ENCODE measurements at places on chromosomes 3 and 15.

DNA sequence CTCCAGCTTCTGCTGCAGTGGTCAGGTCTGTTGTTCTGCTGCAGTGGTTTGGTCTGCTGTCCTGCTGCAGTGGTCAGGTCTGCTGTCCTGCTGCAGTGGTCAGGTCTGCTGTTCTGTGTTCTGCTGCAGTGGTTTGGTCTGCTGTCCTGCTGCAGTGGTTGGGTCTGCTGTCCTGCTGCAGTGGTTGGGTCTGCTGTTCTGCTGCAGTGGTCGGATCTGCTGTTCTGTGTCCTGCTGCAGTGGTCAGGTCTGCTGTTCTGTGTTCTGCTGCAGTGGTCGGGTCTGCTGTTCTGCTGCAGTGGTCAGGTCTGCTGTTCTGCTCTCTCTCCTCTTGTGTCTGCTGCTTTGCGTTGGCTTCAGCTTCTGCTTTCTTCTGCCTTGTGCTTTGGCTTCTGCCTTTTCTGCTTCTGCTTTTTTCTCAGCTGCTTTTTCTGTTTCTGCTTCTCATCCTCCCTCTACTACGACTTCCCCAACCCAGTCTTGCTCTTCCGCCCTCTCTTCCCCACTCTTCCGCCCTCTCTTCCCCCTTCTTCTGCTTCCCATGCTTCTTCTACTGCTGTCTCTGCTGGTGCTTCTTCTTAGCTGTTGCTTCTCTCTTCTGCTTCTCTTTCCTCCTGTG, 50.7 kb downstream of the FAM43A start:
- peak; percentile 74 for DNase-seq

GRCh38 chr15:101246391-101246790, 5.5 kb downstream of the CHSY1 start:
- no peak for DNase-seq

- no peak for DNase-seq
Measured at GRCh38 chr15:71888797-71889196, 78.4 kb downstream of the NR2E3 start.

DNA sequence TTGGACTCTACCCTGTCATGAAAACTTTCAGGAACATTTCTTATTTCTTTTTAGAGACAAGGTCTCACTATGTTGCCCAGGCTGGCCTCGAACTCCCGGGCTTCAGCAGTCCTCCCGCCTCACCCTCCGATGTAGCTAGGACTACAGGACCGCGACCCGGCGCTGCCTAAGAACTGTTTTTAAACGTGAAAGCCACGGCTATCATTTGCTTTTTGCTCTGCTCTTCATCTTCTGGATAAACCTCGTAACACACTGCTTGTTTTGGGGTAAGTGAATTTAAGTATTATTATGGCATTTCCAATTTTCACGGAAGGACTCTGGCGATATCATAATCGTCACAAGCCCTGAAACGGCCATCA, 14.3 kb upstream of the CCNL1 start:
- DNase-seq, result no peak

DNA sequence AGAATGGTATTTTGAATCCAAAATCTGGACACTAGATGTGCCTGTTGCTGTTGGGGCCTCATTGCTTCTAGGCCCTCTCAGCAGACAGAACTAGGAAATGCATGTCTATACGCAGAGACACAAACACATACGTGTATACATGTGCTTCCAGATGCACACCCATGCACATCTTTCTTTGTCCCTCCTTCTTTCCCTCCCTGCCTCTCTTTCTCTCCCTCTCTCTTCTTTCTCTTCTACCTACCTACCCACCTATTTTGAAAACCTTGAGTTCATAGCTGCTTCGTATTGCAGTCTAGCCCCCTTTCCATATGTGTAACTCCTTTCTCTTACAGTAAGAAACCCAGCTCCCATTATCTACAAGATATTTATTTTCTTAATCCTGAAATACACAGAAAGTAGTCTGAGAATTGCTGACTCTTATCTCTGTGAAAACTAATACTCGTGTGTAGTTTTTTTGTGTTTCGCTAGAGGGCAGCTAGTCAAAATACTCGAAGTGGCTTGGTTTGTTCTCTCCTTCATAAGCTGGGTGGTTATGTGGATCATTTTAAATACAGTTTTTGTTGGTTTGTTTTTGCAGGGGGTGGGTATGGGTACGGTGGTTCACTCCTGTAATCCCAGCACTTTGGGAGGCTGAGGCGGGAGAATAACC, 18.5 kb downstream of the RPL32 start:
- DNase-seq, result no peak

GRCh38 chr3:194572944-194573491, 60.2 kb downstream of the TMEM44 start:
- peak; percentile 92 for DNase-seq

- DNase-seq, result no peak
Measured at GRCh38 chr3:64318668-64319271, 93.5 kb upstream of the PRICKLE2 start.

GRCh38 chr3:117708601-117709000, 999.0 kb downstream of the TUSC7 start:
- no peak for DNase-seq

GRCh38 chr3:2511356-2511755, 412.7 kb downstream of the CNTN4 start:
- no peak for DNase-seq

DNA sequence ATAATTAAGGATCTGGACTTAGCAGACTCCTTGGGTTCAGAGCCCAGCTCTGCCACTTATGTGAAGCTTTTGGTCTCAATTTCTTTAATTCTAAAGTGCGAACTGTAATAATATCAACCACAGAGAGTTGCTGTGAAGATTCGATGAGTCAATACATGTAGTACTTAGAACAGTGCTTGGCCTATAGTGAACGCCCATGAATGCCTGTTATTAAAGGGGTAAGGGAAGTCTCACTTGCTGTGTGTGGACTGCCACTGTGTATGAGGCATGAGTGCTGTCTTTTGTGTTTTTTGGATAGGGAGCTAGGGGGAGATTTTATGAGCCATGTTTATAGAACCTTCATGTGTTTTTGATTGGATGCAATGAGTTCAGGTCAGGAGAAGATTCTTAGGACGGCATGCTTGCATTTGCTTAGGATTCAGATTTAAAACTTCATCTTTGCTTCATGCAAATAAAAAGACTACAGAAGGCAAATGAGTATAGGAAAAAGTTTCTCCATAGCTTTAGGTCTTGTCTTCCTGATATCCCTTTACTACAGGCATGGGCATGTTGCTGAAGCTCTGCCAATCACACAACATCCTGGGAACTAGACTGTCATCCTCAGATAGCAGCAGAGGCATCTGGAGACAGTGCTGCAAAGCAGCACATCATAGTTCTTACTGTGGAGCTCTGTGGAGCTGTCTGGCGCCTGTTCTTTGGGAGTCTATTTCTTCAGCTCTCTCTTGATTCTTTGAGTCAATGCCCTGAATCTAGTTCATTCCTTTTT, 50.0 kb downstream of the PLS1 start:
- no peak for DNase-seq

DNA sequence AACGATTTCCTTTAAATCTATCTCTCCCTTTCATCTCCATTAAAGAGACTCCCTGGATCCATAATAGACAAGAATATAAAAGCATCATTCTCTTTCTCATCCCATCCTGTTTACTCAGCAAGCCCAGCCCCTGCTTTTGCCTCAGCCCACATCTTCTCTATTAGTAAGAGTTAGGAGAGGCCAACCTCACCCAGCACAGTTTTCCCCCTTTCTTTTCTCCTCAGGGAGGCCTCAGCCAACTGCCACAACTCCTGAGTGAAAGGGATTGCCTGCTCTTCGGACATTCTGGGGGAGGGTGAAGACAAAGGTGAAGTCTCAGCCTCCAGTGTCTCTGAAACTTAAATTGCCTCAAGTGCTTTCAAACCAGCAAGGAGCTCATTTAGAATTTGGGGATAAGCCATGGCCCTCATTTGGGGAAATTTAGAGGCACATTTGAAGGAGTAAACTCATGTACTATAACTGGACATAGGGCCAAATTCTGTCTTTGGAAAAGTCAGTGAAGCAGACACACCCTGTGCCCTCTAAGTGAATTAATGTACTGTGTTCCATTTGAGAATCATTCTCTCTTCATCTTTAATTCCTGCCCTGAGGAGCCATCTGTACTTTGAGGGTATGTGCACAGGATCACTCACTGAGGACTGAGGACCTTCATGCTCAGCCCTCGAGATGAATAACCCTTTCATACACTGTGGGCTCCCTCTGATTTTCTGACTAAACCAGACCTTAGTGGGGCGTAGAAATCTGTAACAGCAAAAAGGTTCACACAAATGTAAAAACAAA, 82.5 kb downstream of the SOX2 start:
- DNase-seq, result no peak

- DNase-seq, result no peak
Measured at GRCh38 chr15:37882640-37883039, 51.8 kb upstream of the TMCO5A start.

GRCh38 chr3:129827765-129828164, 65.7 kb downstream of the TMCC1 start:
- DNase-seq, result peak; percentile 67

DNA sequence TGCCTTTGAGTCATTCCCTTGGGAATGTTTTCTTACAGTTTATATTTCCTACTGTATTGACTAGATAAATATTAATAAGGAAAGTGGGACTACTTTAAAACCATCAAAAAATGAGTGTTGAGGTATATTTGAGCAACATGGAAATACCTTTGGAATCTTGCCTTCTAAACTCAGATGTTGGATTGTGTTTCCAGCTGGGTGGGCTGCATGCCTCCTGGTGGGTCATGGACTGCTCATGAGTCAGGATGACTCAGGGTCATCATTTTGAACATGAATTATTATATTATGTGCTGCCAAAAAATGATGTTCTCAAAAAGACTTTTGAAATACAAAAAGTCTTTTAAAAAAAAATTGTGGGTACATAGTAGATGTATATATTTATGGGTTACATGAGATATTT, 41.1 kb upstream of the APH1B start:
- DNase-seq, result no peak

DNA sequence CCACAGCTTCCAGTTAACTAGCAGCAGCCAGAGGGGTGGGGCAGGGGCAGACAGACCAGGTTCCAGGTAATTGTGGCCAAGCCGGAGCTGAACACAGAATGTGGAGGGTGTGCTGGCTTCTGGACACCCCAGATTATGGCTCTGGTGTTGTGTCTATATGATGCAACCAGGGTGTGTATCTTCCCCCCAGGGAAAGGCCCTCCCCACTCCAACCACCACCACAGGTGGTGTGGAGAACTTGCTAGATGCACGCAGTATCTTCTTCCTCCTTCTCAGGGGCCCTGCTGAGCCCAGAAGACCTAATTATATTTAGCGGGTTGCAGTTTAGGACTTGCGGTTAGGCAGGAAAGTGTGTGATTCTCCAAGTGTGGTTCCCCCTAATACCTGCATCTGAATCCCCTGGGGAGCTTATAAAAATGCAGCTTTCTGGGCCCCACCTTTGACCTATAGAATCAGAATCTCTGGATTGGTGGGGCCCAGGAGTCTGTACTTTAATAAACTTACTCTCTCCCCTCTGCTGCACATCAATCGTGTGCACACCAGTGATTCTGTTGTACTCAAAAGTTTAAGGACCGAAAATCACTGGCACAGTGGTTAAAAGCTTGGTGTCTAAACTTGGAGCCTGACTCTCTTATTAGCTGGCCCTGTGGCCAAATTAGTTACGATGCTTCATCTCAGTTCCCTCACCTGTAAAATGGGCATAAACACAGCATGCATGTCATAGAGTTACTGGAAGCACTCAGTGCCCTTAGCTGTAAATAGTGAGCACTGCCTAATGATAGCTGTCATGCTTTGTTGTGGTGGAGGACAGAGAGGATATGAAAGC, 379.1 kb upstream of the PROK2 start:
- DNase-seq, result no peak

GRCh38 chr3:42539871-42540714, 37.6 kb downstream of the VIPR1 start:
- DNase-seq, result peak; percentile 14

GRCh38 chr3:108936924-108937689, 16.6 kb downstream of the GUCA1C start:
- no peak for DNase-seq

GRCh38 chr3:162729686-162730085, 1233.1 kb downstream of the OTOL1 start:
- no peak for DNase-seq

GRCh38 chr3:177658354-177658753, 461.1 kb upstream of the TBL1XR1 start:
- DNase-seq, result no peak

DNA sequence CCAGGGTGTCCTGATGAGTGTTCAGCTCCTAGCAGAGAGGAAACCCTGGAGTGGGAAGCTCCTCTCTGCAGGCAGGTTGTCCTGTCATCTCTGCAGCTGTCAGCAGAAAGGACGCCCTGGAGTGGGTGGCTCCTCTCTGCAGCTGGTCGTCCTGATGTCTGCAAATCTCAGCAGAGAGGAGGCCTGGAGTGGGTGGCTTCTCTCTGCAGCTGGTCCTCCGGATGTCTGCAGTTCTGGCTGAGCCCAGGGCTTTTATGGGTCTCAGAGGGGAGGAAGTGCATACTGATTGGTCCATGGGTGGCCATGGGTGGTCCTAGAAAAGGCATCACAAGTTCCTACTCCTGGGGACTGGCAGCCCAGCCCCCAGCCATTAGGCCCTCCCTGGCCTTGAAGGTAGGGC, 102.6 kb upstream of the BNIP2 start:
- no peak for DNase-seq

DNA sequence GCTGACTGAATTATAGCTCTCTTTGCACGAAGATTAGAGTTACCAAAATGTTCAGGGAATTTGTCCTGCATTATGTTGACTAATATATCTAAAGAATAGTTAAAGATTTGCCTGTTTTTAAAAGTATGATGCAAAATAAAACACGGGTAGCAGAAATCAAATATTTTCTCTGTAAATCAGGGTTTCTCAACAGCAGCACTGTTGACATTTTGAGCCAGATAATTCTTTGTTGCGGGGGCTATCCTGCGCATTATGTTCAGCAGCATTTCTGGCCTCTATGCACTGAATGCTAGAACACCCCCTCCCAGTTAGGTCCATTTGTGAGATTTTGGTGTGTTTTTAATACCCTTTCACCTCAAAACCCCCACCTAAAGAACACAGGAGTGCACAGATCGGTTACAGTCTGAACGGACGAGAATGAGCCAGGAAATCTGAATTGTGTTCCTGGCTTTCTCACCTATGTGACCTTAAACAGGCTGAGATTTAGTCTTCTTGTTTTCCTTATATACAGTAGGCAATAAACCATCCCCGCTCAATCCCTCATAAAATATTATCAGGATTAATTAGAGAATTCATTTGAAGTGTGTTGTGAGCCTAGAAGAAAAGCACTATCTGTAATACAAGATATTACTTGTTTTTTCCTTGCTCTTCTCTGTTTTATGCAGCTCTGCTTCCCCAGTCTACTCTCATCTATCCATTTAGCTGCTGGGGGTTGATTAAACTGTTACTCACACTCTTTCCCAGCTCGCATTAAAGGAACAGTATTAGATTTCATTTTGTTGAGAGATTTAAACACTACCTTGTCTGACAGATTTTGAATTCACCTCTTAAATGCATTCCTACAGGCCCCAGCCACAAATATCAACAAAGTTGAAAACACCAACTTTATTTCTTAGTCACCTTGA, 247.5 kb upstream of the GOLIM4 start:
- DNase-seq, result no peak

DNA sequence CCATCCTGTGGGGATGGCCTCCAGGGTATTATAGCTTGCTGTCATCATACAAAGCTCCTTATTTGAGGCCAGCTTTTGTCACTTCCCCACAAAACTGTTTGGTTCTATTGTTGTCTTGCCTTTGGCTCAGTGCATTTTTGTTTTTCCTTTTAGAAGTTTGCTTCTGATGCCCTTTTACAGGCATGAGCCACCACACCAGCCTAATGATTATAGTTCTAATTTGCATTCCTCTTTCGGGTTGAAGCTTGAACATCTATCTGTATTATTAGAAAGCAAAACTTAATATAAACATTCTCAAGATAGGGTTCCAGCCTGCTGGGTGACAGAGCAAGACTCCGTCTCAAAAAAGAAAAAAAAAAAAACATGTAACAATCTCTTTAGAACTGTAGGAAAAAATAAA, 39.8 kb downstream of the SMARCC1 start:
- DNase-seq, result no peak
